CD4-positive, alpha-beta T cell treated with Interleukin-15 for 1 hour (primary cell): ENCODE measurements at places on chromosomes 4 and X.
A peak's percentile ranks its signal among the peaks of the same experiment; 100 is the strongest.

GRCh38 chr4:25509646-25510045 is 132.6 kb downstream of the ANAPC4 start:
- no peak for DNase-seq

GRCh38 chr4:56910172-56910967 is 2.7 kb downstream of the REST start:
- DNase-seq = no peak

DNA sequence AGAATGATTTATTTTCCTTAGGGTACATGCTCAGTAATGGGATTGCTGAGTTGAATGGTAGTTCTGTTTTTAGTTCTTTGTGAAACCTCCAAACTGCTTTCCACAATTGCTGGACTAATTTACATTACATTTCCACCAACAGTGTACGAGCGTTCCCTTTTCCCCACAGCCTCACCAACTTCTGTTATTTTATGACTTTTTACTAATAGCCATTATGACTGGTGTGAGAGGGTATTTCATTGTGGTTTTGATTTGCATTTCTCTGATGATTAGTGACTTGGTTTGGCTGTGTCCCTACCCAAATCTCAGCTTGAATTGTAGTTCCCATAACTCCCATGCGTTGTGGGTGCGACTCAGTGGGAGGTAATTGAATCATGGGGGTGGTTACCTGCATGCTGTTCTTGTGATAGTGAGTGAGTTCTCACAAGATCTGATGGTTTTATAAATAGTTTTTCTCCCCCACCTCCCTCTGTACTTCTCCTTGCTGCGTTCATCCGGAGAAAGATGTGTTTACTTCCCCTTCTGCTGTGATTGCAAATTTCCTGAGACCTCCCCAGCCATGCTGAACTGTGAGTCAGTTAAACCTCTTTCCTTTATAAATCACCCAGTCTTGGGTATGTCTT is 95.1 kb downstream of the GBA3 start:
- DNase-seq = no peak

- peak; percentile 54 for DNase-seq
Observed at GRCh38 chr4:184825141-184825895, 450 bp downstream of the ACSL1 start.

DNA sequence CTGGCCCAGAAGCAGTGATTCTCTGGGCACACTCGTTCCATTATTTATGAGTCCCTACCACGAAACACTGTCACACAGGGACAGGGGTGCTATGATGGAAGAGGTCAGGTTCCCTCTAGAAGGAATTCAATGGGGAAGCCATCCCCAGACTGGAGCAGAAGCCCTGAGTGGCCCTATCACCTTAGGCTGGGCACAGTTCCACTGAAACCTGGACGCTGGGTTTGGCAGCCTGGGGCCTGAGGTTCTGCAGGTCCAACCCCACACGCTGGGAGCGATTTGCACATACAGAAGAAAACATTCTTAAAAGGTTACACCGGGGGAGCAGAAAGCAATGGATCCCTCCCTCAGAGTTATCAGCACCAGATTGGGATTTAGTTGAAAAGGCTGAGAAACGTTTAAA is 63.3 kb downstream of the PHKA2 start:
- no peak for DNase-seq

- DNase-seq = no peak
Observed at GRCh38 chrX:103061486-103061885, 2.5 kb downstream of the BEX1 start.

DNA sequence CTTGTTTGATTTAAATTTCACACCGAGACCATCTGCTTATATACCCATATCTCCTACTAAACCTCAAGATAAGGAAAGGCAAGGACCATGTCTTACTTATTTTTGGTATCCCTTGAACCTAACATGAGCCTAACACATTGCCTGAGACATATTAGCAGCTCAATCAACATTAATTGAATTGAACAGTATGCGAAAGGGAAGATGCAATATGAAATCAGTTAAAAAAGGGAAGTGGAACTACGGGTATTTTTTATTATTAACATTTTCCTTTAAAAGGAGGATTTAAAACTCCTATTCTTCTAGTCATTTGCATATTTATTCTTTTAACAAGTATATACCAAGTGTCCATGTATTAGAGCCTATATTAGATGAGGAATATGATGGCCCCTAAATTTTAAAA is 197.0 kb downstream of the CAMK2D start:
- DNase-seq = no peak

GRCh38 chrX:24204331-24204730 is 54.8 kb downstream of the ZFX start:
- DNase-seq = no peak

DNA sequence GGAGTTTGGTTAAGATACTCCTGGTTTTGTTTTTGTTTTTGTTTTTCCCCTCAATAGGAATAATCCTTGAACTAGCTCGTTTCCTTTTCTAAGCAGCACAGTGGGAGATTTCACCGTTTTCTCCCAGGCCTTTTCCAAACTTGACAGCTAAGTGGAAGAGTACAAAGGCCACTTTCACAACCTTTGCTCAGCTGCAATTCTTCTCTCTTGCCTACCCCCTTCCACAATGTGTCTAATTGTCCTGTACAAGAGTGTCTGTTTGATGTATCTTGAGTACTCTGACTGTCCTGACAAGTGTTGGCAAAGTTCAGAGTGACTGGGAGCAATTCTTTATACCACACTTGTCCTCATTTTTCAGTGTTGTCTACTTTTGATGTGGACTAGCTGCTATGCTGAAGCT is 674.3 kb upstream of the AMOT start:
- DNase-seq = no peak

- DNase-seq = no peak
Observed at GRCh38 chrX:20743046-20743445, 476.3 kb upstream of the RPS6KA3 start.

- DNase-seq = no peak
Observed at GRCh38 chr4:33316033-33316432, 2595.9 kb downstream of the PCDH7 start.

GRCh38 chrX:11789809-11790208 is 31.8 kb downstream of the MSL3 start:
- DNase-seq = no peak

- no peak for DNase-seq
Observed at GRCh38 chr4:1112821-1113182, 562 bp downstream of the RNF212 start.

GRCh38 chr4:181752516-181752915 is 490.7 kb upstream of the TENM3 start:
- no peak for DNase-seq

DNA sequence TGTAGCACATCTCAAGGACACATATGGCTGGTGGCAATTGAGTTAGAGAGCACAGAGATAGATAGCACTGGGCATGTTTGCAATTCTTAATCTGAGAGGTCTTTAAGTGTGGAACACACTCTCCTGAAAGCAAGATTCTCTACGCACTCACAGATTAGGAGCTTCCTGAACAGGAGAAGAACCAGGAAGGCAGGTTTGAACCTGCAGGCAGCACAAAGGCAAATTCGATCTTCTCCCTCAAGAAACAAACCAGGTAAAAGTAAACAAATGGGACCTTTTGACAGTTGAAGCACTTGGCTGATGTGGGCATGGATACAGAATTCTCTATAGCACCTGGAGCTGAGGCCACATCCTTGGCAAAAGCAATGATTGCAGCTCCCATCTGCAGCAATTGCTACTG is 24.3 kb downstream of the HS3ST1 start:
- no peak for DNase-seq

- no peak for DNase-seq
Observed at GRCh38 chr4:41418444-41418843, 119.5 kb upstream of the LIMCH1 start.

GRCh38 chr4:160159457-160159856 is 1056.6 kb downstream of the RAPGEF2 start:
- no peak for DNase-seq

DNA sequence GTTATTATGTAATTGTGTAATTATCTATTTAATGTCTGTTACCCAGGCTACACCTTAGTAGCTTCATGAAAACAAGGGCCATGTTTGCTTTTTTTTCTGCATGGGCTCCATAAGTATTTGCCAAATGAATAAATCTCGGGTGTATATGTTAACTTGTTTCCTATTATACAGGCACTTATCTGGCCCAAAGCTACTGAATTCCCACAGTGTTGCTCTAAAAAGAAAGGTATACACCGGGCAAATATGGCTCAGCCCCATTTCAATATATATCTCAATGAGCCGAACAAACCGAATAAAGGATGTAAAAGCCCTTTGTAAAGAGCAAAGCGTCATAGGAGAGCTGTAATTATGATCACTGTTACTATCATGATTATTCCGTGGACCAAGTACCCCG is 767 bp downstream of the PAQR3 start:
- no peak for DNase-seq

- no peak for DNase-seq
Observed at GRCh38 chr4:42642101-42642797, 14.7 kb downstream of the ATP8A1 start.

- DNase-seq = no peak
Observed at GRCh38 chr4:676871-677235, 2.5 kb downstream of the MYL5 start.

- no peak for DNase-seq
Observed at GRCh38 chr4:1283711-1284110, 6.0 kb upstream of the MAEA start.

GRCh38 chrX:139974471-139974870 is 9.2 kb upstream of the CXorf66 start:
- no peak for DNase-seq

DNA sequence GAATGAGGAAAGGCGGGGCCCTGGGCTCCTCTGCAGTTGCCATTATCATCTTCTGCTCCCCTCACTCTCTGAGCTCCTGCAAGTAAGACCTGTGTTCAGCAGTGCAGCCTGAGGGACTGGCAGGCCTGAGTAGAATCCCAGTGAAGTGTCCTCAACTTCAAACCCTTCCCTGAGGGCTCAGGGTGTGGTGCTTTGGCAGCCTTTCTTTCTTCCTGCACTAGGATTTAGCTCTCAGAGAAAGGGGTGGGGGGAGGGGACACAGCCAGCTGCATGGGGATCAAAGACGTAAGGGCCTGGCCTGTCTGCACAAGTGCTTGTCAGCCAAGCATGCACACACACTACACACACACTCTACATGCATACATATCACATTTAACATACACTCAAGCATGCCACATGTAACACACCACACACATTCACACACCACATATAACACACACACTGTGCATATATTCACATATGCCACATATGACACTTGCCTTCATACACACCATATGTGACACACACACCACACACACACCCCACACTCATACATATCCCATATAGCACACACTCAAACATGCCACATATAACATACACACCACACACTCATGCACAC is 223.4 kb upstream of the RPL34 start:
- no peak for DNase-seq

DNA sequence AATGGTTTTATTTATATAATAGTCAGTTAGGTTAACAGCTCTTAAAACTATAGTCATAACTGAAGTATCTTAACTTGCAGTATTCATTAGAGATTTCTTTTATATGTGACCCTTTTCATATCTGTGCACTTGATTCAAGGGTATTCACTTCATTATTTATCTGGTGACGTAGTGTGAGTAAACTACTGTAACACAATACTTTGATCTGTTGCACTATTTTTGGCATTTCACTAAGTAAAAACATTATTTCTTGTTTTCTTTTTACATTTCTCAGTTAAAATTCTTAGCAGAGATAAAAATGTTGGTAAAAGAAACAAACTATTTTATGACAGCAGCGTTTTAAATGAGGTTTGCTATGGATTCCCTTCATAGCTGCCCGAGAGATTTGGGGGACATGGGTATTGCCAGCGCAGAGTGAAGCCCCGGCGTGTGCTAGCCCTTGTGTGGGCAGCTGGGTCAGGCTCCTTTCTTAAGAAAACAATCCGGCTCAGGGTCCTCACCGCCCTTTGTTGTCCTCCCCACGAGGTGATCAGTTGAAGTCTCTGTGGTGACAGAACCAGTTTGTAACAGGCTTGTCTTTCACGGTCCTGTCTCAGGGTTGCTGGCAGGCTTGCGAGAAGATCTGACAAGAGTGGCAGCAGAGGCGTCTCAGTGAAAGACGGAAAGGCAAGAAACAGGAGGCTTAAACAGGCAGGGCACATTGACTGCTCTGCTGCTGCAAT is 293.4 kb downstream of the BMPR1B start:
- DNase-seq = no peak

GRCh38 chr4:183503497-183504063 is 1.3 kb upstream of the ING2 start:
- peak; percentile 44 for DNase-seq

GRCh38 chr4:1773754-1774153 is 19.3 kb upstream of the FGFR3 start:
- DNase-seq = no peak

DNA sequence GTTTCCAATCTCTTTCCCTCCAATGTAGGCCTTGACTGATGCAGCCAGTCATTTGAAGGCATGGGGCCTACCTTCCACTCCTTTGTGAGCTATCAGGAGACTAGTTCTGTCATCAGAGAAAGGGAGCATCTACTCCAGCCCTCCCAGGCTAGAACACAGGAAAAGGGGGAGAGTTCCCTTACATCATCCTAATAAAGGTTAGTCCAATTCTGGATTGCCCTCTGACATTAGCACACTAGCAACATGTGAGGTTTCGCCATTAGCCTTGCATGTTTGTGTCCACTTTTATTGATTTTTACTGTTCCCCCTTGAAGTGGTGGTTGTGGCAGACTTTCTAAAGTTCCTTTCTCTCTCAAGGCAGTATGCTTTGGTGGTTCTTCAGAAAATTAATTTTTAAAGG is 67.3 kb downstream of the ZFX start:
- DNase-seq = no peak

GRCh38 chrX:13263560-13264251 is 56.1 kb downstream of the ATXN3L start:
- no peak for DNase-seq

- no peak for DNase-seq
Observed at GRCh38 chr4:85508654-85509053, 33.7 kb downstream of the ARHGAP24 start.

DNA sequence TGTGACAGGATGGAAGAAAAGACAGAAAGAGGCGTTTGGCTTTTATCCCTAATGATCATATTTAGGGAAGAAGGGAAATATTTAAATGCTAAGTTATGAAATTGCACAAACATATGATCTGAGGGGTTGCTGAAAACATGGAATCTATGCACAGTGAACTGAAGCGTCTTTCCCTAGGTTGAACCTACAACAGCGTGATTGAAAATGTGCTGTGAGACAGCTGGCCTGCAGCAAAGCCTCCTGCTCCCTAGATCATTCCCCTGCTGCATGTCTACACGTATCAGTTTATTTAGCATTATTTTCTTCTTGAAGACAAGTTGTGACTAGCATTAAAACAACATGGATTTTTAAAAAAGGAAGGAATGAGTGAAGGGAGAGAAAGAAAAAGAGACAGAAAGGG is 272.5 kb upstream of the TRAM1L1 start:
- DNase-seq = no peak

- no peak for DNase-seq
Observed at GRCh38 chr4:101014417-101014816, 332.9 kb downstream of the PPP3CA start.

- DNase-seq = no peak
Observed at GRCh38 chr4:5249727-5250126, 198.4 kb downstream of the STK32B start.

GRCh38 chrX:47991263-47992094 is 12.3 kb downstream of the ZNF182 start:
- DNase-seq = no peak

- no peak for DNase-seq
Observed at GRCh38 chr4:184462724-184463123, 11.6 kb downstream of the IRF2 start.
